ENCODE measurements at places on chromosomes 6 and 20.

DNA sequence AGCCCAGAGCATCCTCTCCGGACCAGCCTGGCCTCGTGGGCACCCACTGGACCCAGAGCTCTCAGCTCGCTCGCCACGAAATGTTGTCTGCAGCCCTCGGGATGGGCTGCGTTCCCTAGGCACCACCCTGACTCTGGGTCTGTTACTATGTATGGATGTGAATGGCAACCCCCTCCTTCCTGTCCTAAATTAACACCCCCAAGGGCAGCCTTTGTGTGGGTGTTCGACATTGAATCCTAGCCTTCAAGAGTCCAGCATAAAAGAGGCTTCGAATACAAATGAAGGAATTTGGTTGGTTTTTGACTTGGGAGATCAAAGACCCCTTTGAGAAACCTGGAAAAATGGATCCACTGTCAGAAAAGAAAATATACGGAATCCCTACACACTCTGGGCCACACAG is 86.1 kb downstream of the BMP7 start:
- no peak for DNase-seq

GRCh38 chr20:32111753-32112152 is 2.2 kb downstream of the TM9SF4 start:
- no peak for DNase-seq

- no peak for DNase-seq
Measured at GRCh38 chr6:95856876-95857364, 158.9 kb upstream of the FUT9 start.

GRCh38 chr20:16438100-16438499 is 135.1 kb downstream of the KIF16B start:
- no peak for DNase-seq
